Cerebellar nuclear complex (tissue), 1 donor: ENCODE measurements at places on chromosomes 6 and 20.

DNA sequence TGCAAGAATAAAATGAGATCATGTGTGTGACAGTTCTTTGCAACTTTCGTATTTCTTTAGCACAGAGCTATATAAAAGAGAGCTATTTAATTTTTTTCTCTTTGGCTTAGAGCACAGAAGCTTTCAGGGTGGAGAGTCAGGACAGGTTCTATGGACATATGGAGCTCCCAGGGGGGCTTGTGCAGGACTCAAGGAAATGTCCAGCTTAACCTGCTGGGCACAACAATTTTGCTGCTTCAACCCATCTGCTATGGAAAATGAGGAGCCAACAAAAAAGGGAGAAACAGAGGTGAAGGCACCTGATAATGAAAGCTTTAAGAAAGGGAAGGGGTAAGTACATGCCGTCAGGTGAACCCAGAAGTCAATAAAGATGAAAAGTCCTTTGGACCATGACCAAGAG lies 5.1 kb upstream of the SNAP25 start:
- DNase-seq, result peak; percentile 46

DNA sequence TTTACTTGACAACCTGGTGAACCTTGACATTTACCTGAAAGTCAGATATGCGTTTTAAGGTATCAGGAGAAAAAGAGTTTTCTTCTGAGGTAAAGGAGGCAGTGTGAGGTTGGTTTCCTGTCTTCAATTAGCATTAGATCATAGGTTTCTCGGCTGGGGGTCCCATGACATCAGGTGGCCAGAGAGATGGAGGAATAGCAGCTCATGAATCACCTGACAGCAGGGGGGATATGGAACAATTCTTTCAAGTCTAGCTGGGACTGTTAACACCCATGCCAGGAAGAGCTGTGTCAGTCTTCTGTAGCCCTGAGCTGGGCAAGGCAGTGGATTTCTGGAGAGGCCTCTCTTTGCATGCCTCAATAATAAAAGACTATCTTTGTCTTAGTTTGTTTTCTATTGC lies 108.0 kb upstream of the TMEM170B start:
- no peak for DNase-seq

GRCh38 chr20:34473262-34473883 lies 42.8 kb upstream of the DYNLRB1 start:
- DNase-seq, result no peak

DNA sequence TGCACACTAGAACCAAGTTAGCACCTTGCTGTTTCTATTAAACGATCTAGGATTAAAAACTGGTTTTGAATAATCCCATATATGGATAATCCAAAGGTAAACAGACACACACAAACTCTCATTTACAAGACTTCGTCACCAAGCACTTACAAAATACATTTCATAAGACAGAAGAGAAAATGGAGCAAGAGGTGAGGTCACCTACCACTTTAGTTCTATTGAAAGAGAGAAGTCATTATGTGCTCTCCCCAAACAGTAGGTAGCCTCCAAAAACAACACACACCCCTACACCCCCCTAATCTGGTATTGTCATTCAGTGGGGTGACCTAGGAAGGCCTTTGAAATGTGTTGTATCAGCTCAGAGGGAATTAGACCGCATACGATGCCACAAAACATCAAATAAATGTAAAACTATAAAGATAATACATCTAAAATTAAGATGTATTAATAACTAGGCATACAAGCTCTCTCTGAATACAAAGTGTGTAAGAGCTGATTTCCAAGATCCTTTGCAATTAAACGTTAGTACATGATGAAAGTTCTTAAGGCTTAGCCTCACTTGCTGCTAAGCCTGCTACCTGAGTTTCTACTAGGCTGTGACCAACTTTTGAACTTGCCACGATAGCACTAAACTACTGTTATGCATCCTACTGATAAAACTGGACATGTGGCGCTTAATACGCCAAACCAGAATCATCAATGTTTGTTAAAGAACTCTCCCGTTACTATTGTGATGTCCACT lies 1.6 kb downstream of the SRPK1 start:
- DNase-seq, result no peak

- DNase-seq, result no peak
These were observed 202.0 kb downstream of the RNGTT start for GRCh38 chr6:88761237-88762031.

- no peak for DNase-seq
These were observed 14.4 kb downstream of the SRPK1 start for GRCh38 chr6:35906499-35906846.
